ENCODE measurements at places on chromosomes 7 and 10.
A peak's percentile ranks its signal among the peaks of the same experiment; 100 is the strongest.

DNA sequence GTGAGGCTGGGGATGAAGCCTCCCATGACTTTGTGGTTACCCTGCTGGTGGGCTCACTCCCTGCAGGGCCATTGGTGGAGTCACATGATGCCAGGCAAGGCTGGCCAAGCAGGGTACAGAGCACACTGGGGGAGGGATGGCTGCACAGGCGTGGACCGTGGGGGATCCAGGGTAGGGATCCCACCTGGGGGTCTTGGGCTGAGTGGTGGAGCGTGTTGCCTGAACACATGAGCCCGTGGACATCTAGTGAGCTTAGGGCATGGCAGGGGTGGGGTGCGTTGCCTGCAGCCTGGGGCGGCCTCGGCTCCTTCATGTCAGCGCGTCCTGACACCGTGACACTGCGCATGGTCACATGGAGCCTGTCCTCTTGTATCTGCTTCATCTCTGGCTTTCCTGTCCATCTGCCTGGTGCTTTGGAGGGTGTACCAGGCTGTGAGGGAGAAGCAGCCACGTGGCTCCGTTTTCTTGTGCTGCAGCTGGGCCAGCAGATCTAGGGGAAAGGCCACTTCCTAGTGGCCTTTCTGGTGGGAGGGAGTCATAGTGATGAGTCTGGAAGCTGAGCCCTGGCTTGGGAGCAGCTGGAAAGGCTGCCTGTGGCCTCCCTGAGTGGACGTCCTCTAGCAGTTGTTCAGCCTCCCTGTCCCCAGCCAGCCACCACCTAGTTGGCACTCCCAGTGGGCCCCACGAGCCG is 96.2 kb downstream of the LHPP start:
- peak; percentile 8 for DNase-seq

GRCh38 chr7:133641436-133641835 is 388.6 kb downstream of the EXOC4 start:
- no peak for DNase-seq

DNA sequence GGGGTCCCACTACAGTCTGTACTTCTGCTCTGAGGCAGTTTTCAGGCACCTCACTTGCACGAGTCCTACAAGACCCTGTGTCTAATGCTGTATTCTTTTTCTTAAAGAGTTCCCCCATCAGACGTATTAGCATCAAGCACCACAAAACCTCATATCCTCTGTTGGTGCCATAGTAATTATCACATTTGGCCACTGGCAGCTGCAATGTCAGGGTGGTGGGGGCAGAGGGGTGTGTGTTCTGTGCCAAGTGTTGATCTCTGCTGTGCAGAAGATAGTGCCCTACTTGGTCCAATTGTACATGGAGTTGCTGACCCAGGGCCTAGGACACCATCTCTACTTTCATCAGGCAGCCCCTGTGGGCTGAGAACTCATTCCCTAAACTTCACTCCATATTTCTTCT is 20.0 kb upstream of the JAZF1 start:
- no peak for DNase-seq

DNA sequence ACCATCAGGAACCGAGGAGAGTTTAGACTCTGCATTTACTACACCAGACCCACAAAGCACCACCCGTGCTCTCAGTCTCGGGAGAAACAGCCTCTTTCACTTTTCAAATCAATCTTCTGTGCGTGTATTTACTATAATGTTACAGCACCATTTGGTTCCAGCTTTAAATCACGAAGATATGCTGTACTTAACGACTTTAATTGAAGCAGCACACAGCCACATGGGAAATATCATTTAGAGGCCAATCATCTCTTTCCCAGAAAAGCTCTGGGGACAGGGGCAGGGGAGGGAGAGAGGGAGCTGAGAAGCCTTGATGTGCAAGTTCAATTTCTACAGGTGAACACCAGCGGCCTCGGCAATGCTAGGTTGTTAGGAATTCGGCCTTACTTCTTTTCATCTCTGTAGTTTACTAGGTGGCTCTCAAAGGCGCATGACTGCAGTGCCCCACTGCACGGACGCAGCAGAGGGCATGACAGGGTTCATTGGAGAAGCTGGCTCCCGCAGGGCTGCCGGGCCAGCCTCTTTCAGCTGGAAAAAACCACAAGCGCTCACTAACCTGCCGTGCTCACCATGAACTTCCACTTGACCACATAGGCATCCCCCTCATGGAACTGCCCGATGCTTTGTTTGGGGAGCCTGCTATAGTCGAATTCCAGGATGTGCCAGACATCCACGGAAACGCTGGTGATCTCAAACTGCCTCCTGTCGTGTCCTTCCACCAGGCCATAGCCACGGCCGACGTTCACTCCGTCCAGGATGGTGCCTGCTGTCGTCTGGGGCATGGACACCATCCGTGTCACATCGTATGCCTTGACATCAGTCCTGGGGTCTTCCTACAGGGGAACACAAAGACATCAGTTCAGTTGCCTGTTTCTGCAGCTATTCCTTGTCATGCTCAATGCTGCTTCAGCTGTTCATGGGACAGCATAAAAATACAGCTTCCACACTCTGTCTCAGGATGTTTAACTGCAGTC is 154.5 kb downstream of the SVIL start:
- no peak for DNase-seq

DNA sequence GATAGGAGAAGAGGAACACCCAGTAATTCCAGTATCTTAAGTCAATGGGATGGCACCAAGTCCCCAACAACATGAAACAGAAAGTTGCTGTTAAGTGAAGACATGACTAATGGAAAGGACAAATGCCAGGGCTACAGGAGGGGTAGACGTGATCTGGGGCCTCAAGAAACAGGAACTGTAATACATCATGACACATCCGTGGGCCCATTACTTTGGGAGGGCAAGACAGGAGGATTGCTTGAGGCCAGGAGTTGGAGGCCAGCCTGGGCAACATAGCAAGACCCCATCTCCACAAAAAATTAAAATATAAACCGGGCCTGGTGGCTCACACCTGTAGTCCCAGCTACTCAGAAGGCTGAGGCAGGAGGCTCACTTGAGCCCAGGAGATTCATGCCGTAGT is 408.6 kb upstream of the PRKCQ start:
- DNase-seq = no peak

DNA sequence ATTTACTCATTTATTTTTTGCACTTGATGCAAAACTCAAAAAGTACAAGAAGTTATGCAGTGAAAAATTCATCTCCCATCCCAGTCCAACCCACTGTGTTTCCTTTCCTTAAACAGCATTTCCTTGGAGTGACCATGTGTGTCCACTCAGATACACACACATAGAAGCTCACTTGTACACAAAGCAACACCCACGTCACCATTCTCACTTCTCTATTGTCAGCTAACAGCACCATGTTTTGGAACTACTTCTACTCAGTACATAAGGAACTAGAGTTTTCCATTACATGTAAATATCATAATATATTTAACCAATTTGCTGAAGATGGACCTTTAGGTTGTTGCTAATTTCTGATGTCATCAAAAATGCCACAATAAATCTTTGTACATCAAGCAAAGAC is 167.6 kb downstream of the GRID1 start:
- DNase-seq = no peak

- no peak for DNase-seq
Observed at GRCh38 chr10:103980288-103980906, 13.5 kb downstream of the SLK start.

DNA sequence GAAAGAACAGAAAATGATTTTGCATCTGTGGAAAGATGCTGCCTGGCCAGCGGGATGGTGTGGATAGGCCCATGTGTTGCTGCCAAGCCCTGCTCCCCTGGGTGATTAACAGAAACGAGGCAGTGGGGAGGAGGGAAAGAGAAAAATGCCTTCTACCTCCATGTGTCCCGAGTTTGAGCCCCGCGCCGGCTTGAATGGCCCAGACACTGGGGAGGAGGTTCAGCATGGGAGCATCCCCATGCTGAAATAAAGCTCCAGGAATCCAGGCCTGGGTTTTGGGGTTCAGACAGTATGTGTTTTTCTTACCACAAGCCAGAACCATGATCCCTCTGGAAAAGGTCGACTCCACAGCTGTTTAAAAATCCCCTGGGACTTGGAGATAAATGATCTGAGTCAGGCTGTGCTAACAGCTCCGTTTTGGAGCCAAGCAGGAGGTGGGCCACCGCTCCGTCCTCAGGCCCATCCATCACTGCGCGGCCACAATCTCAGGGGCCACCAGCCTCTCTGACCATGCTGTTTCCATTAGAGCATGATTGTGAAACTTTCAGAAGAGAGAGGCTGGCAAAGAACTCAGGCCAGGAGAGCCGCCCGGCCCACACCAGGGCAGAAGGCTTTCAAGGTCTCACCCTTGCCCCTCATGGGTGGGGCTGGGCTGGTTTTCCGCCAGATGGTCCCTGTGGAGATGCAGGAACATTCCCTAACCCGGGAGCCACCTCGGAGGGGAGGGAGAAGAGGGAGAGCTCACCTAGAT is 299.7 kb downstream of the ZEB1 start:
- no peak for DNase-seq

DNA sequence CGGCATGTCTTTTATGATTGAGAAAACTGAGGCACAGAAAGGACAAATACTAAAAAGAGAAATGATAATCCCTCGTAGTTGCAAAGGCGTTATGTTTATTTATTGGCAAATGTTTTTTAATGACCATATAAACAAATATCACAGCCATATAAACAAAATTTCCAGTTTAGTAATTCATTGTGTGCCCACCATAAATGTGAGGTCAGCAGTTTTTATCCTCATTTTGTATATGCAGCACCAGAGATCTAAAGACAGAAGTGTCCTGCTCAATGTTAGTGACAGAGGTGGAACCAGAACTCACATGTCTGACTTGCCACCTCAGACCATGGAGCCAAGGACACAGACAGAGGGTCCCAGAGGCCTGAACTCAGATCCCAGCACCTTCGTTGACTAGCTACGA is 14.1 kb downstream of the CNNM1 start:
- no peak for DNase-seq

GRCh38 chr10:98168147-98168546 is 33.7 kb downstream of the R3HCC1L start:
- no peak for DNase-seq

GRCh38 chr10:30093303-30093950 is 34.0 kb upstream of the JCAD start:
- DNase-seq = no peak

DNA sequence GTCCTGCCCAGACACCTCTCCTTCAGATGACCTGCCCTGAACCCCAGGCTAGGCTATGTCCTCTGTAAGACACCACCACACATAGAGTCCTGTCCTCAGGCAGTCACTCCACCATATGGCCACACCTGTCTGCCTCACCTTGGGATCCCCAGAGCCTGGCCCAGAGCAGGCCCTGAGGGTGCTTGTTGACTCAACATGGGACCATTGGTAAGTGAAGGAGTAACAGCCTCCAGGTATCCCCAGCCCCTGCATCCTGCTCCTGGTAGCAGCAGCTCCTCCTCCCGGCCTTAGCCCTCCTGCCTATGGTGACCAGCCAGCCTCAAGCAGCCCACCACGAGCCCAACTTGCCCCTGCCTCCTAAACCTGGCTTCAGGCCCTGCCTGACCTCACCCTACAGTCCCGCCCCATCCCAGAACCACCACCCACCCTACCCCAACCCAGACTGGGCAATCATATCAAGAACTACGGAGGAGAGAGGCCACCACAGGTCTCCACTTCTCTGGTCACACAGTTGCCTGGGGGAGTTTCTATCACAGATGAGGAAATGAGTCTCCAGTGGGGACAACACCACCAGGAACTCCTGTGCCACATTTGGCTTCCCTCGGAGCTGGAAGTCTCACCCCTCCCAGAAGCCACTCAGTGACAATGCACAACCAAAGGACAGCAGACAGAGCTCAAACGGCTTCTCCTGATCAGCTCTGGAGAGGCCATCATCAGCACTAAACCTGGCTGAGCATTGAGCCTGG is 136.6 kb downstream of the GRID1 start:
- no peak for DNase-seq

DNA sequence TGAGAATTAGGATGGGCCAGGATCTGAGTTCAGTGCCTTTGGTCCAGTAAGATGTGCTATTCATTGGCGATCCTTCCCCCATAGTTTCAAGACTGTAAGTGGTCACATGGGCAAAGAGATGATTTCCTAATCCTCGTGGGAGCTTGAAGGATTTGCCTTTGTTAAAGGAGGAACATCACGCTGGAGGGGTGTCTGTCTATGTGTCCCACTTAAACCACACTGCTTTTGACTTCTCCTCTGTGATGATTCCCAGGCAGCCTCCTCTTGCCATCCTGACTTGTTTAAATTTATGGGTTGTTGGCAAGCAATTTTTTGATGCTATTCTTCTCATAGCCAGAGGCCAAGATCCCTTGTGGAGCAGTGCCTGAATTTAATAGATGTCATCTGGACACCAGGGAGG is 154.0 kb downstream of the TCF7L2 start:
- DNase-seq = no peak

DNA sequence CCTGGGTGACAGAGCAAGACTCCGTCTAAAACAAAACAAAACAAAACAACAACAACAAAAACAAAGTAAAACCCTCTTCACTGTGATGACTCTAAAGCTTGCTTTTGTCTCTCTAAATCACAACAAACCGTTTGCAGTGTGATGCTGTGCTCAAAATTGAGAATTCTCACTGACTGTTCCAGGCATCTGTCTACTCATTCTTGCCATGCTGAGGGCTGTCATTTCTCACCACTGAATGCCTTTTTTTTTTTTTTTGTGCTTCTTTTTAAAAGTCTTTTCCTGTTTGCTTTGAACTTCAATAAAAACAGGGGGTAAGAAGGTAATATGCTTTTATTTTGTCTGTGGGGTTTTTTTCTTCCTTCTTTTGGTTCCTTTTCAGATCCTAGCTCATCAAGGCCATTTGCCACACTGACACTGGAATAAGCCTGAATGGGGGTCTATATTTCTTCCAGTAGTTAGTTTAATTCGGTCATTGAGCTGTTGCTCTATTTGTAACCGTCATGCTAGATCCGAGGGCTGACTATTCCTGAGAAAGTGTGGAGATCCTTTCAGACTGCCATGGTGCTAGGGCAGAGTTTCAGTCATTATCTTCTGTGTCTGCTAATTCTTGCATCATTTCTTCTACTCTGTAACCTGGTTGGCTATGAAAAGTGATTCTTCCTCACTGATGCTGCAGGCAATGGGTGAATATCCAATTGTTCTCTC is 10.6 kb downstream of the FAS start:
- DNase-seq = no peak
